ENCODE measurements at places on chromosomes 3 and 15. TPM values are rescaled to one million over a fixed set of nuclear protein-coding genes. Genes with fewer than 3 reads are reported as not detected.

DNA sequence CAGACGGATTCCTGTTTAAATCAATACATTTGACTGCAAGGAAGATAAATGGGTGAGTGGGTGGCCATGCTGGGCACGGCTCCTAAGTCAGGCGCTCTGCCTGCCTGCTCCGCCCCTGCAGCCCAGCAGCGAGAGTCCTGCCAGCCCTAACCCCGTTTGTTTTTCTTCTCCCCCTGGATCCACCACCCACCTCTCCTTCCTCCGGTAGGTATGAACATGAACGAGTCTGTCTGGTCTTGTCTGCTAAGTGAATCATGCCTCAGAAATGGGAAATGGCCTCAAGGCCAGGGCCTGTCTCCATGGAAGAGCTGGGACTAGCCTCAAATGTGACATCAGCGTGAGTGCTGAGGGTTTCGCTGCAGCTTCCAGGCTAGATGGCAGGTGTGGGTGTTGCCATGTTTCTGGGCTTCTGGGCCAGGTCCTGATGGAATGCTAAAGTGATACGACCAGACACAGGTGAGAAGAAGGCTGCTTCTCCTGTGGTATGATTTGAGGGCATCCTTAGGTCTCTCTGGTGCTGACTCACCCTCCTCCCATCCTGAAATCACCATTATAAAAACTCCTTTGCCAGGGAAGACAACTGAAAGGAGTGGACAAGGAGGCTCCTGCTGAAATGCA is 5.6 kb upstream of the FEM1B start:
- no peaks in the 10 kb centered on the region for H3K36me3 ChIP-seq
- DNase-seq: no peak
- peaks cover 44% of the 10 kb centered on the region for H3K4me1 ChIP-seq
- peak overlapping the region; percentile 95 for H3K27ac ChIP-seq
- H3K27me3 ChIP-seq: no peaks in the 10 kb centered on the region

FILIP1L gene
- 19.8 TPM for total RNA-seq

GRCh38 chr3:12856626-12857025 is 15.3 kb upstream of the RPL32 start:
- no peak overlapping the region for H3K4me3 ChIP-seq
- H3K27me3 ChIP-seq: peaks cover 26% of the 10 kb centered on the region
- no peak for DNase-seq
- H3K27ac ChIP-seq: no peak overlapping the region

DNA sequence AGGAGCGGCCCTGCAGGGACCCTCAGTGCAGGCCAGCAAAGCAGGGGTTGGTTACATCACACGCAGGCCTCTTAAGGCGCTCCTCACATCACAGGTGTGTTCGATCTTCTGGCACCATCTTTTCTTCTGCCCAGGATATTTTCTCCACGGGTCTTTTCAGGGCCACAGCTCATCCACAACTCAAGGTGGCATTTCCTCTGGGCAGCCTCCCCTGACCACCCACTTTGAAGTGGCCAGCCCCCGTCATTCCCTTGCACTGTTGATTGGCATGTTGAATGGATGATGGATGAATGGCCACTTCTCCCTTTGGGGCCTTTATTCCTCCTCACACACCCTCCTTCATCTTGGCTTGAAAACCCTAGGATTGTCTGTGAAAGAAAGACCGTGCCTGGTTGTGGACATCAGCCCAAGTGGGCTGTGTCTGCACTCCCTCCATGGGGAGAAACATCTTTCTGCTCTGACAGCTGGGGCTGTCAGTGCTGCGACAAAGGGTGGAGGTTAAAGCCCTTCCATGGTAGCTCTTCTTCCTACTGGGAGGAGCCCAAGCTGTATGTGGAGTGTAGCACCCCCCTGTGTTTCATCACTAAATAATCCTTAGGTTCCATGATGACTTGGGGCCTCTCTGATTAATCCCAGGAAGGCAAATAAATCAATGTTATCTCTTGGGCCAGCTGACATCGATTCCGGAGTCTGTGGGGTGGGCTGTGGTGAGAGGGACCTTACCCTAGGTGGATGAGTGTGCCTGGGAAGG is 102.5 kb downstream of the EPHB1 start:
- H3K4me1 ChIP-seq: no peaks in the 10 kb centered on the region
- no peaks in the 10 kb centered on the region for H3K36me3 ChIP-seq
- no peak for DNase-seq
- peaks cover 44% of the 10 kb centered on the region for H3K27me3 ChIP-seq
- no peak overlapping the region for H3K4me3 ChIP-seq

GRCh38 chr3:181626036-181626435 is 85.7 kb upstream of the SOX2 start:
- no peak overlapping the region for H3K27ac ChIP-seq
- H3K4me1 ChIP-seq: peaks cover 22% of the 10 kb centered on the region
- no peaks in the 10 kb centered on the region for H3K36me3 ChIP-seq
- DNase-seq: no peak

TIGIT gene
- total RNA-seq: not detected

- H3K36me3 ChIP-seq: peaks cover 27% of the 10 kb centered on the region
- H3K27me3 ChIP-seq: no peaks in the 10 kb centered on the region
- H3K27ac ChIP-seq: peak overlapping the region; percentile 35
- H3K4me3 ChIP-seq: no peak overlapping the region
- H3K4me1 ChIP-seq: peaks cover 14% of the 10 kb centered on the region
These were observed 17.1 kb downstream of the PML start for GRCh38 chr15:74011610-74012009.

- no peak overlapping the region for H3K4me3 ChIP-seq
- H3K4me1 ChIP-seq: no peaks in the 10 kb centered on the region
- no peak for DNase-seq
These were observed 173.0 kb upstream of the FRMD4B start for GRCh38 chr3:69558912-69559311.

DNA sequence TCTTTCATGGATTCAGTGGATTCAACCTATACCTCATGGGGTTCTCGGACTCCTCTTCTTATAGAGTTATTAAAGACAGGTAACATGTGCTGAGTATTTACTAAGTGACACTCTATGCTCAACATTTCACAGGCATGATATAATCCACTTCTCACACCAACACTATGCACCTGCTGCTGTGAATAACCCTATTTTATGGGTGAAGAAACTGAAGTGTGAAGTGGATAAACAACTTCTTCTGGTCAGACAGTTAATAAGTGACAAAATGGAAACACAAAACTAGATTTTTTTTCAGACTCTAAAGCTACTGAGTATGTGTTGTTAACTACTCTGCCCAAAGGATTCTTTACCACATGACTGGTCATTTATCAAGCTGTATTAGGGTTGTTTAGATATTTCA is 403.5 kb downstream of the DIPK2A start:
- H3K36me3 ChIP-seq: peaks cover 8% of the 10 kb centered on the region
- H3K27ac ChIP-seq: no peak overlapping the region
- H3K27me3 ChIP-seq: no peaks in the 10 kb centered on the region
- DNase-seq: no peak
- H3K4me3 ChIP-seq: no peak overlapping the region

GAP43 gene
- total RNA-seq: 4.2 TPM

- H3K27ac ChIP-seq: no peak overlapping the region
- H3K36me3 ChIP-seq: peaks cover 2% of the 10 kb centered on the region
- H3K4me1 ChIP-seq: peaks cover 54% of the 10 kb centered on the region
These were observed 207.9 kb upstream of the CDIN1 start for GRCh38 chr15:36371509-36371908.

- H3K4me1 ChIP-seq: no peaks in the 10 kb centered on the region
- no peak overlapping the region for H3K27ac ChIP-seq
- H3K4me3 ChIP-seq: no peak overlapping the region
- DNase-seq: no peak
- H3K36me3 ChIP-seq: no peaks in the 10 kb centered on the region
These were observed 59.4 kb downstream of the DAPK2 start for GRCh38 chr15:63986751-63987341.

- H3K4me1 ChIP-seq: peaks cover 36% of the 10 kb centered on the region
- H3K36me3 ChIP-seq: no peaks in the 10 kb centered on the region
- no peak overlapping the region for H3K27ac ChIP-seq
- H3K27me3 ChIP-seq: no peaks in the 10 kb centered on the region
- DNase-seq: no peak
These were observed 22.5 kb upstream of the THBS1 start for GRCh38 chr15:39558421-39558820.

- H3K4me3 ChIP-seq: no peak overlapping the region
- no peaks in the 10 kb centered on the region for H3K36me3 ChIP-seq
- H3K27me3 ChIP-seq: peaks cover 12% of the 10 kb centered on the region
- no peaks in the 10 kb centered on the region for H3K4me1 ChIP-seq
- H3K27ac ChIP-seq: no peak overlapping the region
These were observed 220.7 kb downstream of the VPS13C start for GRCh38 chr15:61839546-61839945.

- no peak for DNase-seq
- H3K27me3 ChIP-seq: peaks cover 11% of the 10 kb centered on the region
- no peak overlapping the region for H3K4me3 ChIP-seq
These were observed 48.4 kb downstream of the SLC2A2 start for GRCh38 chr3:170977949-170978745.

- H3K4me3 ChIP-seq: no peak overlapping the region
- H3K27ac ChIP-seq: no peak overlapping the region
- peaks cover 3% of the 10 kb centered on the region for H3K36me3 ChIP-seq
- DNase-seq: no peak
- H3K27me3 ChIP-seq: no peaks in the 10 kb centered on the region
These were observed 13.7 kb upstream of the RAF1 start for GRCh38 chr3:12677616-12678015.

USP50 gene
- 1.5 TPM for total RNA-seq

GRCh38 chr3:144129536-144130214 is 158.1 kb downstream of the DIPK2A start:
- no peak for DNase-seq
- peaks cover 21% of the 10 kb centered on the region for H3K4me1 ChIP-seq
- H3K36me3 ChIP-seq: peaks cover 5% of the 10 kb centered on the region

PRTG gene
- 17.5 TPM for total RNA-seq

- H3K4me1 ChIP-seq: peaks cover 10% of the 10 kb centered on the region
- DNase-seq: no peak
- peaks cover 14% of the 10 kb centered on the region for H3K36me3 ChIP-seq
- H3K27me3 ChIP-seq: no peaks in the 10 kb centered on the region
- no peak overlapping the region for H3K4me3 ChIP-seq
These were observed 38.7 kb upstream of the FBN1 start for GRCh38 chr15:48683991-48684765.

- H3K36me3 ChIP-seq: peaks cover 7% of the 10 kb centered on the region
- peaks cover 2% of the 10 kb centered on the region for H3K4me1 ChIP-seq
- no peak overlapping the region for H3K4me3 ChIP-seq
These were observed 187.1 kb upstream of the STT3B start for GRCh38 chr3:31345581-31345980.

DNA sequence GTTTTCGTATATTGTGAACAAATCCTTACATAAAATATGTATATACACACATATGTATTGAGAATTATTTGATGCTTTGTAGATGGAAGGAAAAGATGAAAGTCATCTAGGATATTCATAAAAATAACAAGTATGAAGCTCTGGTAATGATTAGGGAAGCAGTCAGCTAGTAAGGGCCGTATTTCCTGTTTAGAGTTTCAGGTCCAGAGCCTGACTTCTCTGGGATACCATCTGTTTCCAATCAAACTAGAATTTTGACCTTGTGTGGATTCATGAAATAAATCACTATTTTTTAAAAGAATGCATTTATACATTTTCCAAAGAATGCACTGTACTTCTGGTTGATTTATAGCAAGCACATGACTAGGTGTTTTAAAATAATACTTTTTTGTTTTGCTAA is 156.1 kb upstream of the CGNL1 start:
- H3K27me3 ChIP-seq: no peaks in the 10 kb centered on the region
- H3K4me1 ChIP-seq: peaks cover 73% of the 10 kb centered on the region
- peak overlapping the region; percentile 93 for H3K27ac ChIP-seq
- H3K4me3 ChIP-seq: peak overlapping the region; percentile 82

DNA sequence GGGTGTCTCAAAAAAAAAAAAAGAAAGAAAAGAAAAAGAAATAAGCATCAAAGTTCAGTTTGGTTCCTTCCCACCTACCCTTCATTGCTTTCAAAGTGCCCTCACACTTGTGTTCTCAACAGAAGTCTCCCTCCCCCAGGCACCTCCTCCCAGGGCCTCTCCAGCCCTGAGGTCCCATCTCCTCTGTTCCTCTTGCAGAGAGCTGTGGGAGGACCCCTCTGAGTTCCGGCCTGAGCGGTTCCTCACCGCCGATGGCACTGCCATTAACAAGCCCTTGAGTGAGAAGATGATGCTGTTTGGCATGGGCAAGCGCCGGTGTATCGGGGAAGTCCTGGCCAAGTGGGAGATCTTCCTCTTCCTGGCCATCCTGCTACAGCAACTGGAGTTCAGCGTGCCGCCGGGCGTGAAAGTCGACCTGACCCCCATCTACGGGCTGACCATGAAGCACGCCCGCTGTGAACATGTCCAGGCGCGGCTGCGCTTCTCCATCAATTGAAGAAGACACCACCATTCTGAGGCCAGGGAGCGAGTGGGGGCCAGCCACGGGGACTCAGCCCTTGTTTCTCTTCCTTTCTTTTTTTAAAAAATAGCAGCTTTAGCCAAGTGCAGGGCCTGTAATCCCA is 6.1 kb downstream of the CYP1A2 start:
- H3K27me3 ChIP-seq: peaks cover 2% of the 10 kb centered on the region
- H3K4me3 ChIP-seq: no peak overlapping the region

SKOR1 gene
- 1.1 TPM for total RNA-seq
